CD4-positive, alpha-beta T cell treated with Interleukin-17A for 4 hours (primary cell): ENCODE measurements at places on chromosomes 2 and 18.
A peak's percentile ranks its signal among the peaks of the same experiment; 100 is the strongest.

DNA sequence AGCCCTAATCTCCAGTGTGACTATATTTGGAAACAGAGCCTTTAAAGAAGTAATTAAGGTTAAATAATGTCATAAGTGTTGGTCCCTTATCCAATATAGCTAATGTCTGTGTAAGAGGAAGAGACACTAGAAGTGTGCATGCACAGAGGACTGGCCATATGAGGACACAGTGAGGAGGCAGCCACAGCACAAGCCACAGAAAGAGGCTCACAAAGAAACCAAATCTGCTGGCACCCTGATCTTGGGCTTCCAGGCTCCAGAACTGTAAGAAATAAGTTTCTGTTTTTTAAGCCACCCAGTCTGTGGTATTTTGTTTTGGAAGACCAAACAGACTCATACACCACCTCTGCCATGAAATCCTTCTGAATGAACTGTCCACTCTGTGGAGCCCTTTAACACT, 186.4 kb upstream of the SLC39A10 start:
- DNase-seq = no peak

GRCh38 chr2:188068093-188068492, 223.6 kb upstream of the GULP1 start:
- no peak for DNase-seq

- DNase-seq = no peak
These were observed 242.5 kb upstream of the NETO1 start for GRCh38 chr18:73110307-73110706.

- no peak for DNase-seq
These were observed 207.2 kb downstream of the RND3 start for GRCh38 chr2:150280231-150280630.

DNA sequence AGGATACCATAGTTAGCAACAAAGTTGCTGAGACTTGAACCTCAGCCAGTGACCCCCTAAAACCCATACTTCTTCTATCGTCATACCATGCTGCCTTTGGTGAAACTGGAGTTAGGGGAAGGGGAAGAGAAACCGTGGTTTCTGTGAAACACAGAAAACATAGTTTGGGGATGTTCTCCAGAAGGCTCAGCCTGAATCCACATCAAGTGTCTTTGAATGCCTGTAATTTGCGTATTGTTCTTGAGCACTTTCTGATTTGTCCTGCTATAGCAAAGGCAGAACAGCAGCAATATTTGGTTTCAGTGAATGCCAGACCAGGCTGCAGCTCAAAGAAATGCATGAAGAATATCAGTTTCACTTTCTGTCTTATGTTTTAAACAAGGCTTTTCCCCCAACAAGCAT, 258.7 kb downstream of the TTC32 start:
- DNase-seq = no peak

DNA sequence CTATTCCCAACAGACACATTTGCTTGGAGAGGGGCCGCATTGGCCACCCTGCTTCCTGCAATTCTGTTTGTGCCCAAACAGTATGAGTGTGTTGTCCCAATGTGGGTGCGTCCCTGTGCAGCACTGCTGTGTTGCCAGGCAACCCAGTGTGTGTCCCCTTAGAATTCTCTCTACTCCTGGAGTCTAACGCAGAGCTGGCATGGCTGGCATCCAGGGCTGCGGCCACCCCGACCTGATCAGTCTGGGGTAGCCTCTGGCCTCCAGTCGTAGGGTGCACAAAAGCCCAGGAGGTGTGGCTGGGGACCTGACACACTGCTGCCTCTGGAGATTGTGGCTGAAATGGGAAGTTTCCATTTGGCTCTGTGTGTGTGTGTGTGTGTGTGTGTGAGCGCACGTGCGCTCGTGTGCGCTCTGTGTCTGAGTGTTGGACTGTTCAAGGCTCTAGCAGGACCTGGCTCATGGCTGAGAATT, 48.0 kb downstream of the TEX44 start:
- DNase-seq = no peak

GRCh38 chr2:207255565-207256470, 90.1 kb upstream of the KLF7 start:
- DNase-seq = no peak

DNA sequence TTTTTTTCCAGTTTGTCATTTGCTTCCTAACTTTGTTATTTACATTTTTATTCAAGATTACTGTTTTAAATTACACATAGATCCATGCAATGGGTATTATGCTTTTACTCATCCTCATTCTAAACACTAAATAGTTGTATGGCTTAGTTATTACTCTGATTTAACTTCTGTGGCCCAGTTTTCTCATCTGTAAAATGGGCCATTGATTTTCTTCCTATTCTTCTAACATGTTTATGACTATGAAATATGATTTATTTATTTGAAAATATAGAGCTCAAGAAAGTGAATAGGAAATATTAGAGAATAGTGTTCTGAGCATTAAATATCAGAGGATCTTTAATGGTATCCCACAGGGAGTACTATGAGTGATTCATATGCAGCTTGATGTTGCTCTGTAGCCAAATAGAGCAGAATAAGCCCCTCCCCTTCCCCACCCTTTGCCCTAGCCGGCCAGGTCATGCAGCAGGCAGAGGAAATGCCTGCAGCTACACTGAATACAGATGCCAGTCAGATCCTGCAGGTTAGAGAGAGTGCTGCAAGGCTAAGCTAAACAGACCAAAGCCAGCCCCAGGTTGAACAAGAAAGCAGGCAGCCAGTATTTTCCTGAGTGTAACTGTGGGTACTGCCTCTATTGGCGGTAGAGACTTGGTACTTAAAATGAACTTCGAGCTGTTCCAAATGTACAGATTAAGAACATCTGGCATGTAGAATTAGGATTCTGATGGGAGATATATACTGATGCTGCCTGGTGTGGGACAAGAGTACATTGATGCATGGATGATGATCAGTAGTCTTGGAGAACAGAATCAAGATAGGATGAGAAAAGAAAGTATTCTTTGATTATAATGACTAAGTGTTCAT, 11.7 kb upstream of the ACYP2 start:
- DNase-seq = peak; percentile 60

DNA sequence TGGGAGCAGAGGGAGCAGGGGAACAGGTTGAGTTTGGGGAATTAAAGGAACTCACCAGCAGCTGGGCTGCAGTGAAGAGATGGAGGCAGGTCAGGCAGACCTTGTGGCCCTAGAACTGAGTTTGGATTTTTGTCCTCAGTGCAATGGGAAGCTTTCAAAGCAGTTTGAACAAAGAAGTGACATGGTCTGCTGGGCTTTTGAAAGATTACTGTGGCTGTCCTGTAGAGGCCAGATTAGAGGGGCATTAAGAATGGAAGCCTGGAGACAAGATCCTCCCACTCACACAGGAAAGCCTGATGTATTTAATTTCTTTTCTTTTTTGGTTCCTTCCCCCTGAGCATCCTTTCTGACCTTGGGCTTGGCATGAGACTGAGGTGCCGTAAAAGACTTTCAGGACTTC, 118.1 kb upstream of the LHCGR start:
- DNase-seq = no peak

DNA sequence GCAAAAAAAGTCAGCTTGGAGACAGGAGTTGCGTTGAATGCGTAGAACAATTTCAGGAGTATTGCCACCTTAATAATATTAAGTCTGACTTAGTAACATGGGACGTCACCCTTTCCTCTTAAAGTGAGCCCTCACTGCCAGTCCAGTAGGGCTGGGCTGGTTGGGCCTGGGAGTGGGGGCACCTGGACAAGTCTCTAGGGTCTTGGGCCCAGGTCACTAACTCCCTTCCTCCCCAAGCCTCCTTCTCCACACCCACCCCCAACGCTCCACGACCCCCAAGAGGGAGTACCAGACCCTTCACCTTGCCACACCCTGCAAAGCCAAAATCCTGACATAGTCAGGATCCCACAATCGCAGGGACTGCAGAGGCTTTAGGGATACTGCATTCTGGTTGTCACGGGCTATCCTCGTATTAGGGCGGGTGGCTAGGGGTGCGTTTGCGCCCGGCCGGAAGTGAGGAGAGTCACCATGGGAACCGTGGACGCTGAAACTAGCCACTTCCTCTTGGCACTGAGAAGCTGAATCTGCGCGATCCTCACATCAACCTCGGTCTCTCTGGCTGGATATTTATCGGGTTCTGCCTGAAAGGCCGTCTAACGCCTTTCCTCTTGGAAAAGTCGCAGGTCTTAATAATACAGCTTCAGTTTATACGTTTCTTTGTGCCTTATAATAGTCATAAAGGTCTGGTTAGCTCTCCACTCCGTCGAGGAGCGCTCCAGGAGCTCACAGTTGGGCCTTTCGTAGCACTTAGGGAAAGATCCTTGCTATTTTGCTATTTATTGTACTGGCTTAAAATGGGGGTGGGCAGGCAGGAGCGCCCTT, 10.3 kb upstream of the CXXC1 start:
- DNase-seq = peak; percentile 72

GRCh38 chr18:56314396-56314795, 324.0 kb downstream of the TXNL1 start:
- DNase-seq = no peak

- no peak for DNase-seq
These were observed 31.3 kb downstream of the SP140L start for GRCh38 chr2:230358305-230358704.

DNA sequence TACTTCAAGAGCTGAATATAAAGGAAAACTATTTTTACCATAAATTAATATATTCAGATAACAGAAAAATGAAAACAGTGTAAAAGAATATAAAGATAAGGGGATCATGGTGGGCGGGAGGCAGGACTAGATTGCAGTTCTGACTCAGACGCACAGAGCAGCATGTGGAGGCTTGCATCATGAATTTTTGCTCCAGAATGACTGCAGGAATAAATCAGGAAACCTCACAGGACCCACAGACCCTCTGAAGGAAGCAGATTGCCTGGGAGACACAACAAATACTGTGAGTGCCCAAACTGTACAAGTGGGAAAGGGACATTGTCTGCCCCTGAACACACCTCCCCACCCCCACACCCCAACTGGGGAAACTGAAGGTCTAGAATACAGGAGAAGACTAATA, 19.2 kb upstream of the SIGLEC15 start:
- no peak for DNase-seq

- peak; percentile 27 for DNase-seq
These were observed 879 bp upstream of the EPAS1 start for GRCh38 chr2:46296216-46296839.

- DNase-seq = no peak
These were observed 221.9 kb downstream of the HDAC4 start for GRCh38 chr2:239178954-239179353.

GRCh38 chr2:110674620-110675555, 3.0 kb downstream of the BUB1 start:
- DNase-seq = no peak

GRCh38 chr2:134227666-134228065, 26.2 kb upstream of the MGAT5 start:
- DNase-seq = no peak

GRCh38 chr2:158305501-158305900, 151.1 kb downstream of the CCDC148 start:
- no peak for DNase-seq
